ENCODE measurements at places on chromosomes 4 and X. TPM values are rescaled to one million over a fixed set of nuclear protein-coding genes. Genes with fewer than 3 reads are reported as not detected.

Gene SH3D19
- total RNA-seq, result 9.4 TPM

Gene GAGE12E
- not detected for total RNA-seq

Gene ANKRD50
- 20.1 TPM for total RNA-seq

Gene AKAP17A
- total RNA-seq, result 35.1 TPM

Gene CSAG1
- not detected for total RNA-seq

Gene ARR3
- not detected for total RNA-seq

Gene RAB40A
- total RNA-seq, result 0.25 TPM

Gene TRIM60
- not detected for total RNA-seq

Gene ITIH6
- total RNA-seq, result not detected

Gene RRH
- not detected for total RNA-seq

Gene BST1
- 8.7 TPM for total RNA-seq

Gene ABLIM2
- total RNA-seq, result 1.2 TPM

Gene MTMR8
- 1.4 TPM for total RNA-seq

Gene WDR1
- 387 TPM for total RNA-seq

Gene KCNIP4
- 8.7 TPM for total RNA-seq

Gene GABRA4
- total RNA-seq, result not detected

Gene MAGEA2
- total RNA-seq, result not detected

Gene XAGE1A
- not detected for total RNA-seq

Gene TLR10
- not detected for total RNA-seq

Gene CPE
- total RNA-seq, result 32.8 TPM

Gene AFP
- total RNA-seq, result 1.2 TPM

Gene DGKK
- total RNA-seq, result not detected

Gene CT45A10
- not detected for total RNA-seq

Gene SLC6A14
- total RNA-seq, result 0.69 TPM

Gene NUDT10
- 0.20 TPM for total RNA-seq

Gene DGAT2L6
- not detected for total RNA-seq

Gene EGF
- total RNA-seq, result 1.7 TPM

Gene SAGE1
- not detected for total RNA-seq

Gene KLB
- not detected for total RNA-seq

Gene SERPINA7
- total RNA-seq, result not detected

Gene NDP
- total RNA-seq, result 0.10 TPM

Gene EFHC2
- 3.2 TPM for total RNA-seq

Gene MID2
- total RNA-seq, result 29.3 TPM

Gene MAP9
- 10.6 TPM for total RNA-seq

Gene WDFY3
- 42.9 TPM for total RNA-seq

Gene AKAP14
- total RNA-seq, result not detected

Gene BTK
- total RNA-seq, result not detected

Gene ACTRT1
- total RNA-seq, result not detected

Gene FATE1
- not detected for total RNA-seq

Gene S100G
- total RNA-seq, result not detected

Gene UGT2B17
- not detected for total RNA-seq

Gene CDKN2AIP
- 45.7 TPM for total RNA-seq

Gene SHOX
- not detected for total RNA-seq

Gene MAGEA4
- not detected for total RNA-seq

Gene YTHDC1
- 85.3 TPM for total RNA-seq

Gene IL1RAPL2
- total RNA-seq, result not detected

Gene AADAT
- total RNA-seq, result 5.9 TPM

Gene PRRG1
- 83.3 TPM for total RNA-seq

Gene PGAM4
- not detected for total RNA-seq

Gene TXK
- total RNA-seq, result 2.6 TPM

Data from renal cortical epithelial cell (primary cell).